ENCODE measurements at places on chromosomes 1 and 21.

DNA sequence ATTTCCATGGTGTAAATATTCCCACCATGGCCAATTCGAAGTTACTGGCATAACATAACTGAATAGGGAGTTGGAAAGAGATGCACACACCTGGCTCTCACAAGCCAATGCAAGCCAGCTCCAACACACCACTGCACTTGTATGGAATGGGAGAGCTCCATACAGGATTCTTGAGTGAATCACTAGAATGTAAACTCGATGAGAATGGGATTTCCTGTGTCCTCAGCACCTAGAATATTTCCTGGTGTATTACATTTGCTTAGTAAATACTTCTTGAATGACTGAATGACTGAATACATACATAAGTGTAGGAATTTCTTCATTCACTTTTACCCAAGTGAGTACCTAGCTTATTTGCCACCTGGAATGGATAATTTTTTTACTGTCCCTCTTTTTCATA is 16.2 kb upstream of the PPIE start:
- peak; percentile 10 for DNase-seq

- DNase-seq: peak; percentile 82
Observed at GRCh38 chr1:226679853-226680516, 59.1 kb downstream of the ITPKB start.

GRCh38 chr21:15839026-15839425 is 109.2 kb downstream of the USP25 start:
- DNase-seq: no peak

DNA sequence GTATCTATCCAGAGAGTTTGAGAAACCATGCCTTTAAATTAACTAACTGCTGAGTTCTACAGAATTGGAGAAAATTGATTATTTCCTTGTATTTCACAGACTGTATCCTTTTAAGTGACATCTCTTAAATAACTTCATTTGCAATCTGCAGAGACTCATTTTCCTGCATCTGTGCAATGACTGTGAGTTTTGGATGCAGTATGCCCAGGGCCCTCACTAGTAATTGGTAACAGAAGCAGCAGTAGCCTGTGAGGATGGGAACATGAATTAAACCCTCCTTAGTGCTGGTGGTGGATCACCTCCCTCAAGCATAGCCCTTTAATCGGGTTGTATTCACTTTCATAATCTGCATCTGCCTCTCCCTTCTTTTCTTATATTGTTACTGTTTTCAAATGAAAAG is 21.7 kb upstream of the SH3D21 start:
- no peak for DNase-seq

GRCh38 chr1:179814546-179814838 is 63.1 kb downstream of the TOR1AIP2 start:
- no peak for DNase-seq

DNA sequence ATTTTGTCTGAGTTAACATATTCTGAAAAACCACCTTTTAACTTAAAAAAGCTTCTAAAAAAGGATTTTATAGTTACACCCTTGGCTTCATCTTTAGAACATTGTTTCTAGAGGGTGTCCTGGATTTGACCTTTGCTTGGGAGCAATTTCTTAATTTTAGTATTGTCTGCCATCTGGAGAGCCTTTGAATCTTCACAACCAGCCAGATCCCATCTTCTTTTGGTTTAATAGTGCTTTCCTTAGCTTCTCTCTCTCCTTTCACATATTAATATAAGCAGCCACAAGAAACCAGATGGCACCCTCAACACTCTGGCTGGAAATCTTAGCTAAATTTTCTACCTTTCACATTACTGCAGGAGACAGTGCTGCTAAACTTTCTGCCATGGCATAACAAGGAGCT is 76.5 kb upstream of the TSPAN2 start:
- no peak for DNase-seq

GRCh38 chr21:16137106-16137505 is 407.3 kb downstream of the USP25 start:
- DNase-seq: no peak

GRCh38 chr21:25420831-25421230 is 186.4 kb downstream of the MRPL39 start:
- DNase-seq: no peak

- DNase-seq: no peak
Observed at GRCh38 chr1:22794647-22795365, 84.2 kb downstream of the EPHB2 start.

DNA sequence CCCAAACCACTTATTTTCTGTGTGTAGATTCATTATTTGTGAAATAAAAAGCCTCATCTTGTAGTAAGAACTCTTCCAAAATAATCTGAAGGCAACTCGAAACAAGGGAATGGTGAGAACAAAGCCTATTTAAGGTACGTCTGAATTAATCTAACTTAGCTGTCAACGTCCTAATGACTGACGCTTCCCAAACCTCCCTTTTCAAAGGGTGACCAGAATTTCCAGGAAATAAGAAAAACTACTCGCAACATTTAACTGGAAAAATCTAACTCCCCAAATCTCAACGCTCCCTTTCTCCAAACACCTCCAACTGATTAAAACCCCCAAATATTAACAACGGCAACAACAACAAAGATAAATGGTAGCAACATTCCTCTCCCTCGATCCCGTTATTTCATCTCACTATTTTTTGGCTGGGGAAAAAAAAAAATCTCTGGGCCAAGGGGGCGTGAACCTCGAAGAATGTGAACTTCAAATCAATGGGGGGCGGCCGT is 693 bp downstream of the SRSF10 start:
- no peak for DNase-seq

DNA sequence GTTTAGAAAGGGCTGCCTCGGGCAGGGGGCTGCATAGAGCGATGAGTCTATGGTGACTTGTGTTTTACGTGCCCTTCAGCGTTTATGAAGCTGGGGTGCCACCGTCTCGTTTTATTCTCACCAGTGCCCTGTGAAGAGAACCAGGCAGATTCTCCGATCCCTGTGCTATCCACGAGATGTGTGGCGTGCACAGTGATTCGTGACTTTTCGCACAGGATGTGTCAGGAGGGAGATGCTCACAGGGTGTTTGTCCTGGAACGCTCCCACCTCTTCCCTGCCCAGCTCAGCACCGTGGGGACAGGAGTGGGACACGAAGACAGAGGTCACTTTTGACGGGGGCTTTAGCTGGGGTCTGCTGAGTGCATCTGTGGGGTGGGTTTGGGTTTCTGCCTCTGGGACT is 54.9 kb upstream of the AJAP1 start:
- no peak for DNase-seq

- DNase-seq: no peak
Observed at GRCh38 chr21:46606427-46606813, 1.5 kb upstream of the S100B start.

DNA sequence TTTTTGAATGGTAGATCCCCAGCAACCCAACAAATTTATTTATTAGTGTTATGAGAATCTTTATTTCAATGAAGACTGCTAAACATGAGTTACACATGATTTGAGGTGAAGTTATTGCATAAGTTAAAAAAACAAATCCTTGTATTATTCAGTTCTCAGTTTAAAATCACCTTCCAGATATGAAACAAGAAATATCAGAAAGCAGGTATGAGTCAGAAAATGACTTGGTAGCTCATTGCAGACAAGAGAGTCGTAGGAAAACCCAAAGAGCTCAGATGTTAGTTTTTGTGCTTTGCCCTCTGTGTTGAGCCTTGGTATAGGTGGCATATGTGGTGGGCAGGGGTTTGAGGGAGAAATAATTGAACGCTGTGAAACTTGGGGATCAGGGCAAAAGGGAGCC is 339.4 kb downstream of the BRINP3 start:
- no peak for DNase-seq

DNA sequence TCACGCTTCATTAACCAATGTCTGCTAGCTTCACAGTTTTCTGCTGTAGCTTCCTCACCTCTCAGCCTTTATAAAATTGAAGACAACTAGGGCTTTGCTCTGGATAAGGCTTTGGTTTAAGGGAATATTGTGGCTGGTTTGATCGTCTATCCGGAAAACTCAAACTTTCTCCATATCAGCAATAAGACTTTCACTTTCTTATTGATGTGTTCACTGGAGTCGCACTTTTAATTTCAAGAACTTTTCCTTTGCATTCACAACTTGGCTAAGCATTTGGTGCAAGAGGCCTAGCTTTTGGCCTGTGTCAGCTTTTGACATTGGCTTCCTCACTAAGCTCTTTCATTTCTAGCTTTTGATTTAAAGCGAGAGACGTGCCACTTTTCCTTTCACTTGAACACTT is 12.9 kb downstream of the COA6 start:
- no peak for DNase-seq

DNA sequence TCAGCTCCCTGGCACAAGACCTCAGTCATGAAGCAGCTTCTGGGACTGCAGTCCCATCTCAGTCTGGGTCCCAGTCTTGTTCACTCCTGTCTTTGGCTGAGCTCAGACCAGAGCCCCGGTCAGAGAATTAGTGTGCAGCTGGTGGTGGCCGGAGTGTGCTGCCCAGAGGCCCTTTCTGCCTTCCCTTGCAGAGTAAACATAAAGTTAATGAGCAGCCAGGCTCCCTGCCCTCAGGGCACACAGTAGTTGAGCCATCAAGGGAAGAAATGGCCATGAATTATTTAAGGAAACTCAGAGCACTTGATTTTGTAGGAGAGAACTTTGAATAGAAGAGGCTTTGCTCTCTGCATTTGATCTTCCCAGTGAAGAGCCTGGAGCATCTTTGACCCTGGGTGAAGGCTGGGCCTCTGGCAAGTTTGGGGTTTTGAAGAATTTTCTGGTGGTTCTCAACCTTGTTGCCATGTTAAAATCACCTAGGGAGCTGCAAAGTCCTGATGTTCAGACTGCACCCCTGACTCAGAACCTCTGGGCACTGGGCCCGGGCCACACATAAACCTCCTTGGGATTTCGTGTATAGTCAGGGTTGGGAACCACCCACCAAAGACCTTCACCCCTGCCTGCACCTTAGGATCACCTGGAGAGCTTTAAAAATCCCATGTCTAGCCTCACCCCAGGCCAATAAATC is 26.4 kb upstream of the SELENON start:
- no peak for DNase-seq

DNA sequence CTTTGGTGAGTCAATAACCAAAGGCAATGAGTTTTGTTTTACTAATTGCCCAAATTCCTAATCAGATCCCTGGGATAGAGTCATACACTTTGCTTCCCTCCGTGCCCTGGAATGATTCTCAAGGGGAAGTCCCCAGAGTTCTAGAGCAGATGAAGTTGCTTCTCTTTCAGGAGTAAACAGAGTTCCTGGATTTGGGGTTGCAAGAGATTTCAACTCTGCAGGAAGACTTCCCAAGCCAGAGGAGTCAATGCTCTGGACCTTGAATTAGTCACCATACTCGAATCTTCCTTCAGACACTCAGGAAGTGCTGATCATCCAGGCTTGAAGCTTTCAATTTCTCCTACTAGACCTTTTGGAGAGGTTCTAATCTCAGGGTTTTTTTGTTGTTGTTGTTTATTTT is 39.6 kb downstream of the FCER1A start:
- DNase-seq: no peak

DNA sequence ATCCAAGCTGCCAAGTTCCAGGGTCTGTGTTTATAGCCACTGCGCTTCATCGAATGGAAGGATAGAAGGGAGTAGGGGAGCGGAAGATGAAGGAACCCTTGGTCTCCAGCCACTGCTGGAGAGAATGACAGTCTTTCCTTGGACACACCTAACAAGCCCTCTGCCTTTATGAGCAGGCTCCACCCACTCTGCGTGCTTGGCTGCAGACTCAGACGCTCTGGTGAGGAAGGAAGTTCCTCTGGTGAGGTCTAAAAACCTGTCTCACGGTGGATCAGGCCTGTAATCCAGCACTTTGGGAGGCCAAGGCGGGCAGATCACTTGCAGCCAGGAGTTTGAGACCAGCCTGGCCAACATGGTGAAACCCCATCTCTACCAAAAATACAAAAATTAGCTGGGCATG is 55.4 kb downstream of the MATN1 start:
- DNase-seq: no peak

DNA sequence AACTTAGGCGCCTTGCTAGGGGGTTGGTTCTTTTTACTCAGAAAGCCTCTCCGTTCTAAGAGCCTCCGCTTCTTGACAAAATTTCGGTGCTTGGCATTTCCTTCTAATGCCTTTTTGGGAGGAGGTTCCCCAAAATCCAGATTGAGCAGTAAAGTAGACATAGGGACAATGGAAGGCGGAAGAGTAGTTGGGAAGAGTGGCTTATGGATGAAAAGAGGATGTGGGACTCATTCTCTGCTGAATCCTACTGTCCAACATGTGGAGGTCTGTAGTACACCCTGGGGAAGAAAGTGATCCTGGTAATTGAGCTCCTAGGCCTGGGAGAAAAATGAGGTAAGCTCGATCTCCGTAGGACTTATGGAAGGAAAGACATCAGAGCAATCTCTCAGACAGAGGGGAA is 777 bp upstream of the METTL25B start:
- DNase-seq: no peak
